ENCODE measurements at places on chromosomes 12 and 14.

- DNase-seq = no peak
Measured at GRCh38 chr14:48107646-48108045, 432.2 kb upstream of the MDGA2 start.

DNA sequence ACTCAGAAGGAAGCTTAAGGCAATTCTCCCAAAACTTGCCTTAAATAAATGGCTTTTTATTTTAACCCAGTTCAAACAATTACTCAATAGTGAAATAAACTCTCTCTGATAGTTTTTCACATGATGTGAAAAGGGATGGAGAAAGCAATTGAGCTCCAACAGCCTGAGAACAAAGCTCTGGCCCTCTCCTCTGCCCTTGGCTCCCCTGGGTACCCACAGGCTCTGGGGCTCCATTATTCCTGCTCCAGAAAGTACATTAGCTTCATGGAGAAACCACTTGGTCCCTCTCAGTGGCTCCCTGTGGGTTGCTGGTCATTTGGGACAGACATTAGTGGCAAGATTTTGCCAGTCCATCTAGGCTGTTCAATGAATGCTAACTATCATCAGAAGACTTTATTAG is 242.8 kb downstream of the ATP23 start:
- no peak for DNase-seq

GRCh38 chr14:91925001-91925726 is 22.3 kb downstream of the FBLN5 start:
- DNase-seq = no peak

DNA sequence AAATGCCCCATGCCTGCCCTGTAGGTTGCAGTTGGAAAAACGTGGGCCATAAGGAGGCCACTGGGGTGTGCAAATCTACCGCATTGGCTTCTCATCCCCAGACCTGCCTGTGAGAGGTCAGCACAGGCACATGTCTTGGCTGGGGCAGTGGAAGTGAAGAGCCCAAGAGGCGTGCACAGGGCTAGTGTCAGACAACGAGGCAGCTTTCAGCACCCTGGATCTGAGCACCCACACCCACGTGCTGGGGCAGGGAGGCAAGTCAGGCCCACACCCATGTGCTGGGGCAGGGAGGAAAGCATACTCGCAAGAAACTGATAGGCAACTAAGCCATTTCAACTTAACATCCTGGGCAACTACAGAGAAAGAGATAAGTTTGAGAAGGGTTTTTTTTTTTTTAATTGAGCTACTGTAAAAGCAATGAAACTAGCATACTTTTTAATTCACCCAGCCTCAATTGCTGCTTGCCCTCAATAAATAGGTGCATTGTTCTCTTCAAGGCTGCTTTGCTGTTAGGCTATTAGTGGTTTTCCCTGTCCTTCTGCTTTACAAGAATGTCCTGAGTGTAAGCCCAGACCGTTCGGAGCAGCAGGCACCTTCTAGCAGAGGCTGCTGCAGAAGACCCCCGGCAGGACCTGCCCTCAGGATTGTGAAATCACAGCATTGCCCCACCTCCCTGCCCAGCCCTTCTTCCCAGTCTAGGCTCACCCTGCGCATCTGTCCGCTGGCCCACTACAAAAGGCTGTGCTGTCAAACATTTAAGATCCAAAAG is 355.3 kb upstream of the FKBP4 start:
- no peak for DNase-seq

- DNase-seq = no peak
Measured at GRCh38 chr14:101118746-101119591, 215.4 kb upstream of the RTL1 start.

- no peak for DNase-seq
Measured at GRCh38 chr14:59827401-59827800, 43.2 kb downstream of the RTN1 start.

- DNase-seq = peak; percentile 48
Measured at GRCh38 chr14:104865631-104866441, 768 bp downstream of the CEP170B start.

DNA sequence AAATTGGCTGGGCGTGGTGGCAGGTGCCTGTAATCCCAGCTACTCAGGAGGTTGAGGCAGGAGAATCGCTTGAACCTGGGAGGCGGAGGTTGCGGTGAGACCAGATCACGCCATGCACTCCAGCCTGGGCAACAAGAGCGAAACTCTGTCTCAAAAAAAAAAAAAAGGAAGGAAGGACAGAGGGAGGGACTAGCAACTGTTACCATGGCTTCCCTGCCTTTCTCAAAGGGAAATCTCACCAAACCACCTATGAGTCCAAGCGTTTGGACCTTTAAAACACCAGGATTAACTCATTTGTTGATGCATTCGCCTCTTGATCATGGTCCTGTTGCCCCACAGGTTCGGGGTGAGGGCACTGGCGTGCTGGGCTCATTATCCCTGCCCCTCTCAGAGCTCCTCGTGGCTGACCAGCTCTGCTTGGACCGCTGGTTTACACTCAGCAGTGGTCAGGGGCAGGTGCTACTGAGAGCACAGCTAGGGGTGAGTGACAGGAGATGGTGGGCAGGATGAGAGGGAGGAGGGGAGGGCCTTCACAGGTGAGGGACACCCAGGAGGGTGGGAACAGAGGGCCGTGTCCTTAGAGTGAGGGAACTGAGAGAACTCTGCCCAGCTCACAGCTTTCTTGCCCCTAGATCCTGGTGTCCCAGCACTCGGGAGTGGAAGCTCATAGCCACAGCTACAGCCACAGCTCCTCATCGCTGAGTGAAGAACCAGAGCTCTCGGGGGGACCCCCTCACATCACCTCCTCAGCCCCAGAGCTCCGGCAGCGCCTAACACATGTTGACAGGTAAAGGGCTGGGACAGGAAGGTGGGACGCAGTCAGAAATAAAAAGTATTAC is 10.2 kb upstream of the MYL6B start:
- no peak for DNase-seq

DNA sequence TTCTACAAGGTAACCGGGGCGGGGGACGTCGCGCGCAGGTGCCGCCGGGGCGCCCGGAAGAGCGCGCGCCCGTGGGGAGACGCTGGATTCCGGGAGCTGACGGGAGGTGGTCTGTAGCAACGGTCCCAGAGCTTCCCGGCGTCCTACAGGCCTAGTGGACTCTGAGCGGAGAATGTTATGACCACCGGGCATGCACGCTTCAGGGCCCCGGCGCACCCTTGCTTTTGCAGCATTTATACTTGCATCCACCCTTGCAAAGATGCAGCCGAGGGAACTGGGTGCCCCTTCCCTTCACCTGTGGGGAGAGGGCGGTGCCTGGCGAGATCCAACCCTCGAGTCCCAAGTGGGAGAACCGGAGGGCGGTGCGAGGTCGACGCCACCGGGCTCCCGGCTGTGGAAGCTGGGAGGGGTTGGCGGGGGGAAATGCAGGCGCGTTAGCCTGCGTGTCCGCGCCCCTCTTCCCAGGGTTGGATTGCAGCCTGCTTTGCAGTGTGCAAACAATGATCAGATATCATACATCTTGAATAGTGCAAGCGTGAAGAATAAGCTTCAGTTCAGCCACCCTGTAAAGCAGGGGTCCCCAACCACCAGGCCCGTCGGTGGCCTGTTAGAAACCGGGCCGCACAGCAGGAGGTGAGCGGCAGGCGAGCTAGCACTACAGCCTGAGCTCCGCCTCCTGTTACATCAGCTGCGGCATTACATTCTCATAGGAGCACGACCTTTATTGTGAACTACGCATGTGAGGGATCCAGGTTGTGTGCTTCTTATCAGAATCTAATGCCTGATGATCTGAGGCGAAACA is 576 bp downstream of the ERP29 start:
- peak; percentile 70 for DNase-seq

GRCh38 chr14:89848165-89848564 is 106.4 kb downstream of the EFCAB11 start:
- DNase-seq = no peak

- no peak for DNase-seq
Measured at GRCh38 chr12:6700646-6701051, at the start of gene PIANP. Gene PIANP (minus strand): TSS chr12:6700815. CDS start chr12:6698061, 2,754 bp downstream.

- DNase-seq = no peak
Measured at GRCh38 chr14:101825797-101826196, 64.3 kb downstream of the PPP2R5C start.

GRCh38 chr12:23536293-23536692 is 413.2 kb downstream of the SOX5 start:
- DNase-seq = no peak

GRCh38 chr12:81360916-81361315 is 283.0 kb downstream of the ACSS3 start:
- DNase-seq = no peak

DNA sequence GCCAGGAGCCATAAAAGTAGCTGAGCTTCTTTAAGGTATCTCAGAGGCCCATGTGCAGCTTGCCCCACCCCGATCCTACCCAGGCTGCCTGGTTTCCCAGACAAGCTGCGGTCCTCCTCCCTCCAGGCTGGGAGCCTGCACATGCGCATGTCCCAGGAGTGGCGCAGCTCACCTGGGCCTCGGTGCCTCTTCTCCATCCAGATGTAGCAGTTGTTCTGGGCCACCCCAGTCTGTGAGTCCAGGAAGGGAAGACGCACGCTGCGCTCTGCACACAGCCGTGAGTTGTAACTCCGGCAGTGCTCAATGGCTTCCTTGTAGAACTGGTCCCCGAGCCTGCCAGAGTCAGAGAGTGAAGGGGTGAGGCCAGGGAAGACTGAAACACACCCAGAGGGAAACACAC is 122.3 kb downstream of the DPF3 start:
- DNase-seq = no peak

GRCh38 chr12:104290855-104291254 is 12.7 kb upstream of the EID3 start:
- no peak for DNase-seq

DNA sequence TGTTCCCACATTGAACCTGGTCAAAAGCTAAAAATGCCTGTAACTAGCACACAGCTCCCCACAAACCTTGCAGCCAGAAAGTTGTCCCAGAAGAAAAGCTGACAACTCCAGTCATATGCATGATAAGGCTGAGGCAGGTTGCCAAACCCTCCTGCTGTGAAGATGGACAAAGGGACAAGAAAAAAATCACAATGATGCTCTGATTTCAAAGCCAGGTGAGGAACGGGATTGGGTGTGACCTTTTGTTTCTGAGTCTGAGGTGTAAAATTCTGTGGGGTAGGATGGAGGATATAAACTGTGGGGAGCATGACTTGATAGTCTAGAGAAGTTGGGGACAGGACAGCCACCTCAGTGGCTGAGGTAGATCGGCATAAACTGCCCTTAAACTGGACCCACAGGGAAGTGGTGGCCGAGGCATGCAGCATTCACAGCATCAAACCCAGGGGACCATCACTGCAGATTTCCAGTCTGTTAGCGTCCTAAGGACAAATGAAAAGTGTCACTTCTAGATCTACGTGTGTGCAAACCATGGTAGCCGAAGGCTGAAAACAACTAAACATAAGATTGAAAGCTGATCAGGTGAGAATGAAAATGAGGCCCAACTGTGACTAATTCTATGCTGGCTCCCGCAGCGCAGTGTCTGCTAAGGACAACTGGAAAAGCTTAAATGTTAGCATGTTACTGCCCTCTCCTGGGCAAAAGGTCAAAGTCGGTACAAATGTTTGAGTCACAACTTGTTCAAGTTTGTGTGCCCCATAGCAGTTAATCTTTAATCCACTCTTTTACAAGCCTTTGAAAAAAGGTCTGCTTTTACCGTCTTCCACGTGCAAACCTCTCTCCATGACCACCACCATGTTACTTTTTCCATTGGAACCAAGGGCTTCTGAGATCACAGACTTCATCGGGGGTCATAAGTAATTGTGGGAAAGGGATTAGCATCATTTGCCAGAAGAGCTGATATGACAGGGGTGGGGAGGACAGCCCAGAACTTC is 39.8 kb downstream of the GRIN2B start:
- peak; percentile 85 for DNase-seq

DNA sequence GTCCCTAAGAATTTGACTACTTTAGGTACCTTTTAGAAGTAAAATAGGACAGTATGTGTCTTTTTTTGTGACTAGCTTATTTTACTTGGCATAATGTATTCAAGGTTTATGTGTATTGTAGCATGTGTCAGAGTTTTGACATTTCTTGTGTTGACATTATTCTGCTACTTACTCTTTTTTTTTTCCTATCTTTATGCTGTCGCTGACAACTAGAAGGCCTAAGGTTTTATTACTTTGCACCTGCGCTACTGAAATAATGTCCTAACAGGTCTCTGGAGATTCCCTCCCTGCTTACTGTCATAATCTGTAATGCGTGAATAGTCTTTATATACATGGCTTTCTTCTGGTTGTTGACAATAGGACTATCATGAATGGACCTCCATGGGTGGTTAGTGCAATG is 43.0 kb downstream of the PDE3A start:
- DNase-seq = no peak

- no peak for DNase-seq
Measured at GRCh38 chr14:79608446-79608845, 602.9 kb downstream of the DIO2 start.

GRCh38 chr12:47366157-47366556 is 286.4 kb upstream of the AMIGO2 start:
- DNase-seq = no peak

GRCh38 chr14:71964716-71965115 is 32.5 kb downstream of the RGS6 start:
- no peak for DNase-seq

DNA sequence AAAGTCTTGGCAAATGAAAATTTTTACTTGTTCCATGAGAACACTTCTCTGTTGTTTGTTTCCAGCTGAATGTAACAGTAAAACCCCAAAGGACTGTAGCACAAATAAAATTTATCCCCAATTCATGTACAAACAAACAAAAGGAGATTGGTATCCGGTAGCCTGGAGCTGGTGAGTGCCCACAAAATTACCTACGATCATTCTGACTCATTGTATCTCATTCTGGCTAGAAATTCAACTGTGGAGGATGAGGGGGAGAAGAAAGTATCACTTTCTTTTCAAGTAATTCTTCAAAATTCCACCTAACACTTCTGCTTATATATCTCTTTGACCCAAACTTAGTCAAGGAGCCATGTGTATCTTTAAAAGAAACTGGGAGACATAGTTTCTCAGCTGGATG is 268.5 kb downstream of the ALG10B start:
- DNase-seq = peak; percentile 28

GRCh38 chr14:55317542-55318306 is 46.5 kb downstream of the FBXO34 start:
- no peak for DNase-seq

DNA sequence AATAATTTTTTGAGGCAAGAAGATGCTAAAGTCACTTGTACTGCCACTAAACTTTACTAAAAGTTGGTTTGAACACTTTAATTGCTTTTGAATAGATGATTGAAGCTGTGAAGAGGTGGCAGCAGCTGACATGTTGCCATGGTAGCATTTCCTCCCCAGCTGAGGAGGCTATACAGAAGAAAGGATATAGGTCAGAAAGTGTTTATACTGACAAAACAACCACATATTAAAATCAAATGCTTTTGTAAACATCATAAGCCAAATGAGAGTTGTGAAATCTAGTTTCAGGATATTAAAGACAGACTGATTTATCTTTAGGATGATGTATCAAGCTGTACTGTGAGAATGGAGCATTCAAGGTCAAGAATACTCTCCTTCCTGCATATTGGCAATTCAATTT is 41.7 kb downstream of the TSPAN19 start:
- no peak for DNase-seq

GRCh38 chr12:69873429-69873828 is 48.4 kb downstream of the MYRFL start:
- no peak for DNase-seq
